ENCODE measurements at places on chromosomes 4 and X.
A peak's percentile ranks its signal among the peaks of the same experiment; 100 is the strongest.

- no peak for DNase-seq
Observed at GRCh38 chrX:113370006-113370405, 529.4 kb upstream of the AMOT start.

DNA sequence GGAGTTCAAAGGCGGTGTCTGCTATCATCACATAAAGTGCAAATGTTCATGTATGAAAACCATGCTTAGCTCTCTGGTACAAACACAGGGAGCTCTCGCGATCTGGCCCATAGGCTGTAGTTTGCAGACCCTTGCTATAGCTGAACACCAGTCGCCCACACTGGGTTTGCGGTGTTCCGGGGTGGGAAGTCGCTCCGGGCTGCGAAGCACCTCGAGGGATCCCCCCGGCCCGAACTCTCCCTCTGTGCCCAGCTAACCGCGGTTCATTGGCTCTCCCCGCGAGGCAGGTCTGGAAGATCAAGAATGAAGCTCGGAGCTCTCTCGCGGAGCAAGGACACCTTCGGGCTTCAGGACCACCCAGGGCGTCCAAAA is 341 bp upstream of the PRPS2 start:
- no peak for DNase-seq

DNA sequence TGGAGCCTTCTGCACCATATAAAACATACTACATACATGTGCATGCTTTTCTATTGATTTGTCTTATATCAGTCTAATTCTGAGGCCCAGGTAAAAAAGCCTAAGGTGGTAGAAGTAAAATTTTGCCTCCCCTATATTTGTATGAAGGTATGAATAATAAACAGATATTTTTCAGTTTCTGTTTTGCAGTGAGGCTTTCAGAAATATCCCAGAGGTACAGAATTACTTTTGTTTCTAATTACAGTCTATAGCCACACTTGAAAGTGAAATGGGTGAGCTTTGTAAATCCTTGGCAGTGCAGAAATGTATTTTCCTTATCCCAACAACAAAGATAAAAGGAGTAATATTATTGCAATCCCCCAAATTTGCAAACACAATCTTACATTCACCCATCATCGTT is 59.5 kb downstream of the DDX60 start:
- DNase-seq: no peak

- DNase-seq: peak; percentile 61
Observed at GRCh38 chr4:2723751-2724150, 32.4 kb downstream of the TNIP2 start.

- peak; percentile 34 for DNase-seq
Observed at GRCh38 chrX:54076903-54077302, 32.6 kb upstream of the PHF8 start.

GRCh38 chr4:110518889-110519490 is 43.0 kb downstream of the ENPEP start:
- peak; percentile 55 for DNase-seq

GRCh38 chr4:123553279-123553678 is 156.7 kb downstream of the SPRY1 start:
- DNase-seq: no peak

DNA sequence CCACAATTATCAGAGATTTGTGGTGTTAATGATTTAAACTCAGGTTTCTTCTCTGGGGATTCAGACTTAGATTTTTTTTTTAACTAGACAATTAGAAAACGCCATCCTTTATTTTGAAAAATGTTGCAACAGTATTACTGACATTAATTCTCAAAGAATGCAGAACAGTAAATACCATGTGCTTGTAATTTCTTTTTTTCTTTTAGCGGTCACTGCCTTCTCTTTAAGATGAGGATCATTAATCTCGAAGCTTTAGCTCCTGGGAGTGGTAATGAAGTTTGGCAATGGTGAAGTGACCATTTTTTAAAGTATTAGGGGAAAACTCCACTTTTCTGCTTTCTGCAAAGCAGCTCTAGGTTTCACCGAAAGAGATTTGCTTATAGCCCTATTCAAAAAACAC is 164.0 kb upstream of the MBNL3 start:
- DNase-seq: no peak

GRCh38 chrX:115018040-115018647 is 728 bp upstream of the IL13RA2 start:
- DNase-seq: peak; percentile 34

DNA sequence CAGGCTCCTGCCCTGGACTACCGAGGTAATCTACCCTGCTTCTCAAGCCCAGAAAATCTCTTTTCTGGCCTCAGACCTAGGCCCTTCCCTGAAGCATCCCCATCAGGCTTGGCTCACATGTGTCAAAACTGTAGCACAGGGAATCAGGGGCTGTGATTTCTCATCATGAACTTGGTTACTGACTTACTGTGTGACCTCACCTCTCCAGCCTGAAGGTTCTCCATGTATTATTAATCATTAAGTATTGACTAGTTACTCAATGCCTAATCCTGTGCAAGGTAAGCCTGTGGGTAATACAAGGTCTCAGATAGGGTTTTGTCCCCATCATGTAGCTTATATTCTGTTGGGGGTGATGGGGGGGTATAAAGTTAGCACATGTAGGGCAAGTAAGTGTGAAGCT is 6.8 kb downstream of the SRPX2 start:
- no peak for DNase-seq

- no peak for DNase-seq
Observed at GRCh38 chr4:81350040-81350439, 121.7 kb downstream of the RASGEF1B start.

GRCh38 chr4:171067422-171067821 is 745.8 kb upstream of the GALNTL6 start:
- DNase-seq: peak; percentile 10

GRCh38 chr4:114547340-114548134 is 51.1 kb upstream of the UGT8 start:
- no peak for DNase-seq

- DNase-seq: no peak
Observed at GRCh38 chrX:94123062-94123461, 449.1 kb downstream of the FAM133A start.
